ENCODE measurements at places on chromosomes 3 and 15. TPM values are rescaled to one million over a fixed set of nuclear protein-coding genes. Genes with fewer than 3 reads are reported as not detected.

LRRC3B gene
- total RNA-seq = not detected

DENND6A gene
- 18.6 TPM for total RNA-seq

- H3K4me3 ChIP-seq = no peak overlapping the region
- no peak for DNase-seq
- no peaks in the 10 kb centered on the region for H3K27me3 ChIP-seq
- H3K27ac ChIP-seq = peak overlapping the region; percentile 25
Measured at GRCh38 chr3:177673112-177673914, 476.0 kb upstream of the TBL1XR1 start.

ZIC1 gene
- not detected for total RNA-seq

GRCh38 chr3:13167064-13167743 lies 94.0 kb upstream of the IQSEC1 start:
- no peak overlapping the region for H3K4me3 ChIP-seq
- H3K27me3 ChIP-seq = peaks cover 7% of the 10 kb centered on the region
- no peaks in the 10 kb centered on the region for H3K4me1 ChIP-seq
- H3K36me3 ChIP-seq = no peaks in the 10 kb centered on the region
- no peak for DNase-seq

DNA sequence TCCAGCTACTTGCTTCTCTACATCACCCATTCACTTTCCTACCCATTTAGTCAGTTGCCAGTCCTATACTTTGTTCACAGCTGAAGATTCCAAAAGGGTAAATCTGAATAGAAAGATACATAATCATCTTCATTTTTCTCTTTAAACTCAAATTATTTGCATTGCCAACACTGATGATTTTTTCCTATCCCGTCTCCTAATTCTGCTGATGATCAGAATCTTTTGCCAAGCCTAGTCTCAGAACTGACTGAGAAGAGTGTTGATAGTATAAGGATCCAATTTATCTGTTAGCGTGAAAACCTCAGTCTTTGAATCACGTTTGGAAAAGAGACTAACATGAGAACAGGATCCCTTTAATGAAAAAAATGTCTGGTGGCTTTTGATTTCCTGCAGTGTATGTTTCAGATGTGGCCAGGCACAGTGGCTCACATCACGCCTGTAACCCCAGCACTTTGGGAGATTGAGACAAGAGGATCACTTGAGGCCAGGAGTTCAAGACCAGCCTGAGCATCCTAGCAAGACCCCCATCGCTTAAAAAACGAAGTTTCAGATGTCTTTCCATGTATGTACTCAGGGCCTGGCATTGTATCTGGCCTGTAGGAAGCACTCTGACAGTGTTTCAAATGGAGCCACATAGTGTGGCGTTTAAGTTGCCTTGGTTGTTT lies 169.4 kb downstream of the KLHL25 start:
- H3K27me3 ChIP-seq = no peaks in the 10 kb centered on the region
- peaks cover 19% of the 10 kb centered on the region for H3K36me3 ChIP-seq
- no peak for DNase-seq
- no peak overlapping the region for H3K4me3 ChIP-seq
- H3K4me1 ChIP-seq = peaks cover 27% of the 10 kb centered on the region
- peak overlapping the region; percentile 72 for H3K27ac ChIP-seq

DNA sequence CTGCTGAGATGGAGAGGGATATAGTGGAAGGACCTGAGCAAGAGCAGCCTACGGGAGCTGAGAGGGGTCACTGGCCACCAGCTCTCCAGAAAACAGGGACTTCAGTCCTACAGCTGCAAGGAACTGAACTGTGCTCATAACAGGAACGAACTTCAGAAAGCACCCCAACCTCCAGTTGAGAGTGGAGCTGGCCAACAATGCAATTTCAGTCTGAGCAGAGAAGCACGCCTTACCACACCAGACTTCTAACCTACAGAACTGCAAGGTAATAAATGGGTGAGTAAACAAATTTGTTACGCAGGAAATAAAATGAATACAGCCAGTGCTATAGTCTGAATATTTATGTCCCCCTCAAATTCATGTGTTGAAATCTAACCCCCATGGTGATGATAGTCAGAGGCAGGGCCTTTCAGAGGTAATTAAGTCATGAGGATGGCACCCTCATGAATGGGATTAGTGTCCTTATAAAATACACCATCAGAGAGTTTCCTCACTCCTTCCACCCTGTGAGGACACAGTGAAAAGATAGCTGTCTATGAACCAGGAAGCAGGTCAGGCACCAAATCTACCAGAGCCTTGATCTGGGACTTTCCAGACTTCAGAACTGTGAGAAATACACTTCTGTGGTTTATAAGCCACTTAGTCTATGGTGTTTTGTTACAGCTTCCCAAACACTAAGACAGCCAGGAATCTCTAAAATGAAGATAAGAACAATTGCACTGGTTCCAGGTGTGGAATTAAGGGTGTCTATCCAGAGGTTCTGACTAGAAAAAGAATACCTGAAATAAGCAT lies 58.6 kb downstream of the SYNM start:
- H3K27ac ChIP-seq = no peak overlapping the region
- no peak for DNase-seq
- no peaks in the 10 kb centered on the region for H3K4me1 ChIP-seq

DNA sequence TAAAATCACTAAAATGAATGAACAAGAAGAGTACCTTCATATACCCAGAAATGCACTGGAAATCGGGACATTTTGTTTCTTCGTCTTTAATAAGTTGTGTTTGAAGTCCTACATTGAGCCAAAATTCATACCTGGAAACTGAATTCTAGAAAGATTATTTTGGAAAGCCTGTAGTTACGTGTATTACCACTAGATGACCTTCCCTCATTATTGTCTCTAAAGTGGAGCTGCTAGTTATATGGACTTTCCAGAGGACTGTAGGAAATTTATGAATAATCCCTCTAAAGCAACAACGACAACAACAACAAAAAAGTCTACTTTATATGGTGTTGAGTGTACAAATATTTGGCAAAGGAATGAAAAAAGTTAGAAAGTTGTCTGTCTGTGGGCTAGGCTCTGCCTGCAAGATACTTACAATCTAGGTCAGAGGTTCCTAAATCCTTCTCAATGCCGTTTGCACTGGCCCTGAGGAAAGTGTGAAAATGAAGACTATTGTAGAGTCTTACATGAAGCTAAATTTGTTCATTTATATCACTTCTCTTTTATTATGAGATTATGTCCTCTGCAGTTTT lies 234.8 kb upstream of the NR2E3 start:
- no peaks in the 10 kb centered on the region for H3K36me3 ChIP-seq
- no peaks in the 10 kb centered on the region for H3K4me1 ChIP-seq
- no peak overlapping the region for H3K4me3 ChIP-seq

- H3K4me1 ChIP-seq = no peaks in the 10 kb centered on the region
- no peaks in the 10 kb centered on the region for H3K36me3 ChIP-seq
- no peak for DNase-seq
- no peak overlapping the region for H3K27ac ChIP-seq
Measured at GRCh38 chr3:3599016-3599415, 200.2 kb upstream of the LRRN1 start.

SEC22C gene
- 38.5 TPM for total RNA-seq

DNA sequence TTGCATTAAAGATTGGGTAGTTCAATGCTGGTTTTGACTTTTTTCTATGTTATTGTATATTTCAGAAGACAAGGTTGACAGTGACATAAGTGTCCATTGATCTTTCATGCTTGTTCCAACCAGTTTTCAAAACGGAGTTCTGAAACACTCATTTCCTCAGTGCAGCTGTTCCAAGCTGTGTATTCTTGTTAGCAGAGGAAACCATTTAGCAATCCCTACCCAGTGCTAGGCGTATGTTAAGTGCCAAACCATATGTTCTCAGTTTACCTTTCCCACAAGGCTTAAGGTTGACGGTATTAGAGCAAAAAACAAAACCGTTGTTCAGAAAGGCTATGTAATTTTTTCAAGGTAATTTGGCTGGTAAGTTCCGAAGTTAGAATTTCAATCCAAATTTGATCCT lies 9.1 kb downstream of the ATOSA start:
- DNase-seq = no peak
- H3K27ac ChIP-seq = no peak overlapping the region
- peaks cover 53% of the 10 kb centered on the region for H3K4me1 ChIP-seq
- peaks cover 99% of the 10 kb centered on the region for H3K36me3 ChIP-seq
- no peaks in the 10 kb centered on the region for H3K27me3 ChIP-seq

DNA sequence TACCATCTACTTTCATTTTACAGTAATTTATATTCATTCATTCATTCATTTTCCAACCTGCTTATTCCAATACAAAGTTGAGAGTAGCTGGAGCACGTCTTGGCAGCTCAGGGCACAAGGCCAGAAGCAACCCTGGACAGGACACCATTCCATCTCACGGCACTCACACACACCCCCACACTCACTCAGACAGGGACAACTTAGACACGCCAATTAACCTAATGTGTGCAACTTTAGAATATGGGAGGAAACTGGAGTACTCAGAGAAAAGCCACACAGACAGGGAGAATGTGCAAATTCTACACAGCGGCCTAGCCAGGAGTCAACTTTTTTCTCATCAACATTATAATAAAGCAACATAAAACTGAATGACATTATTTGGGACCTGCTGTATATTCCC lies 46.7 kb downstream of the IGF2BP2 start:
- H3K4me3 ChIP-seq = no peak overlapping the region
- no peaks in the 10 kb centered on the region for H3K4me1 ChIP-seq
- H3K27me3 ChIP-seq = no peaks in the 10 kb centered on the region
- no peak overlapping the region for H3K27ac ChIP-seq
- no peak for DNase-seq

- no peaks in the 10 kb centered on the region for H3K36me3 ChIP-seq
- DNase-seq = no peak
- H3K4me1 ChIP-seq = peaks cover 5% of the 10 kb centered on the region
Measured at GRCh38 chr3:195021692-195022091, 249.3 kb downstream of the XXYLT1 start.

- DNase-seq = no peak
- no peaks in the 10 kb centered on the region for H3K27me3 ChIP-seq
- H3K4me1 ChIP-seq = no peaks in the 10 kb centered on the region
- no peak overlapping the region for H3K27ac ChIP-seq
- H3K4me3 ChIP-seq = no peak overlapping the region
- no peaks in the 10 kb centered on the region for H3K36me3 ChIP-seq
Measured at GRCh38 chr15:88490036-88490435, 22.5 kb downstream of the MRPS11 start.

DNA sequence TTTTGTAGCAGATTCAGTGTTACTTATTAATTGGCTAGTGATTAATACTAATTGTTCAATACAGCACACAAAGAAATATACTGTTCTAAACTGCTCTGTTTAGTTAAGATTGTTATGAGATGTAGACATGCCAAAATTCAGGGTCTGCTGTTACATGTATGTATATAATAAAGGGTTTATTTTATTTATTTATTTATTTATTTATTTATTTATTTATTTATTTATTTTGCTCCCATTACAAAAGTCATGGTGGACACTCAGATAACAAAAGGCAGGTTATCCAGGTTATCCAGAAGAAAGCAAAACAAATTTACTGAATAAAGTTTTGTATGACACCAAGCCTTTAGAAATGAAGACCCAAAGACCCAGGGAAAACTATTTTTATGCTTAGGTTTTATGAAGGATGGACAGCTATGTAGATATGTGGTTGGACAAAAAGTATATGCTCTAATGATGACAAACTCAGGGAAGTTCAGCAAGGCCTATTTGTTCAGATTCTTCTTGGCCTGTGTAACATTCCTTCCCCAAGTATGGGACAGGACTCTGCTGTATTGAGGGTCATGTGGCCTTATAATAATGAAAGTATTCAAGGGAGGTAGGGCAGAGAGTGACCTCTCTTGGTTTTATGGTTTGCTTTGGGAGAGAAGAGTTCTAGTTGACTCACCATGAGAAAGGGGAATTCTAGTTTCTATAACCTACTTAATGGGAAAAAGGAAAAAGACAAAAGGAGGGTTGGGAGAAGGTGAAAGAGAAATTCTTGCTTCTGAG lies 1056.8 kb downstream of the ROBO2 start:
- DNase-seq = no peak
- H3K36me3 ChIP-seq = no peaks in the 10 kb centered on the region
- H3K27ac ChIP-seq = no peak overlapping the region
- no peak overlapping the region for H3K4me3 ChIP-seq

DNA sequence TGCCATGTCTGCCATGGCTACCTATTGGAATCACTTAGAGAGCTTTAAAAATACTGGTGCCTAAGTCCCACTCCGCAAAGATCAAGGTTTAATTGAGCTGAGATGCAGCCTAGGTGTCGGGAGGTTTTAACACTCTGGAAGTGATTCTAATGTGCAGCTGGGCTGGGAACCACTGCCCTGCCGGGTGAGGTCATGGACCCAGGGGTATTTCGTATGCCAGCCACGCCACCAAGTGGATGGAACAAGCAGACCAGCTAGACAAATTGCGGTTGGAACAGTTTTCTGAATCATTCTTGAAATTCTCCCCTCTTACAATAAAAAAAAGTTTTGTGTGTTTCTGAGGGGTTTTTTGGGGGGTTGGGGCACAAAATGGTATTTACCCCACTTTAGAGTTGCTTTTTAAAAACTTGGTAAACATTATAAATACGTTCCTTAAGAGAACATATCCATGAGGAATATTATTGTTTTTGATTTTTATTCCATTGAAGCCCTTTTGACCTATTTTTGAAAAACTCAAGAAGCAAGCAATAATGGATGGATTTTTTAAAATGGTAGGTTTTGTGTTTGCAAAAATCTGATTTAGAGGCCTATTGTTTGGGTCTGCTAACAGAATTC lies 66.2 kb upstream of the CSTA start:
- peaks cover 26% of the 10 kb centered on the region for H3K4me1 ChIP-seq
- no peaks in the 10 kb centered on the region for H3K36me3 ChIP-seq
- no peaks in the 10 kb centered on the region for H3K27me3 ChIP-seq

NUP210 gene
- total RNA-seq = 9.0 TPM

- H3K36me3 ChIP-seq = peaks cover 44% of the 10 kb centered on the region
- H3K4me3 ChIP-seq = no peak overlapping the region
- H3K27ac ChIP-seq = no peak overlapping the region
- H3K4me1 ChIP-seq = no peaks in the 10 kb centered on the region
- DNase-seq = no peak
Measured at GRCh38 chr3:15015456-15015855, 49.7 kb downstream of the MRPS25 start.

Measured in esophagus squamous epithelium (tissue), 5 donors.